ENCODE measurements at places on chromosomes 12 and 14. TPM values are rescaled to one million over a fixed set of nuclear protein-coding genes. Genes with fewer than 3 reads are reported as not detected.
A peak's percentile ranks its signal among the peaks of the same experiment; 100 is the strongest.

DNA sequence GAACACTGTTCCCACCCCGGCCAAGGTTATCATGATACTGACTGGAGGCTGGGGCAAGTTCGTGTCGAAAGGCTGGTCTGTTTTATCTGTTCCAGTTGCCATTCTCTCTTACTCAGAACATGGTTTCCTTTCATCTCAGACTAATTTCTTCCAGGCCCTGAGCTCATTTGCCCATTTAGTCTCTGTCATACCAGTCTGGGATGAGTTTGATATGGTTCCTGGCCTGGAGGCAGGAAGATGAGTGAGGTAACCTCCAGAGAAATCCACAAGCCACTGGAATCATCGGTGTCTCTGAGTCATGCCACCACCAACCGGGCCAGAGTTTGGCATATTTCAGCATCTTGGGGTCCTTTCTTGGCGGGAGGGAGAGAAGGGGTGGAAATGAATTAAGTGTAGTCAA lies 114.7 kb downstream of the NTF3 start:
- DNase-seq, result peak; percentile 89

- DNase-seq, result peak; percentile 6
Observed at GRCh38 chr14:104322531-104323366, 184.4 kb downstream of the KIF26A start.

- DNase-seq, result no peak
Observed at GRCh38 chr12:57654042-57654441, 21.0 kb upstream of the B4GALNT1 start.

GRCh38 chr14:59389936-59390335 lies 75.2 kb downstream of the GPR135 start:
- peak; percentile 6 for DNase-seq

GRCh38 chr12:100899301-100899700 lies 104.7 kb downstream of the ANO4 start:
- no peak for DNase-seq

- no peak for DNase-seq
Observed at GRCh38 chr14:101025131-101025530, 121.6 kb upstream of the RTL1 start.

DNA sequence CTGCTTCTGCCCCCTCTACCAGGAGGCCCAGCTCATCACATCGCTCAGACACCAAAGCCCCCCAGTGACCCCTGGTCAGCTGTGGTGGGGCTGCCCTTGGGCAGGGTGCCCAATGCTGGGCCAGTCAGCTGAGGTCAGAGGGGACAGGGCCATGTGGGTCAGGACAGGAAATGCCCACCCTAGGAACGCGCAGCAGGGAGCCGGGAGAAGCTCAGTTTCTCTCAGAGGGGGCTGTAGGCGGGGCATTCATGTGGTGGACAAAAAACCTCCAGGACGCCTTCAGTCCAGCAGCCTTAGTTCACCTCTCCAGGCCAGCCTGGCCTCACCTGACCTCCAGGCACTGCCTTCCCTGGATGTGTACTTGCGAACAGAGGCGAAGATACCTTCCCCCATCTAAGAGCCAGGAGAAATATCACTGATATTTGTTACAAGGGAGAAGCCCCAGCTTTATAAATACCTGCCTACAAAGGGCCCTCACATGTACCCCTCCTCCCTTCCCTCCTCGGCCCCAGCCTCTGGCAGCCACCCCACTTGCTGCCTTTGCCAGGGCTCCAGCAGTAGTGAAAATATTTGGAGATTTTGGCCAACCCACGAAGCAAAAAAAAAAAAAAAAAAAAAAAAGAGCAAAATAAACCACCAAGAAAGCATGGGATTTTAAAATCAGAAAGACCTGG lies 41.9 kb upstream of the PLEKHG6 start:
- no peak for DNase-seq

DNA sequence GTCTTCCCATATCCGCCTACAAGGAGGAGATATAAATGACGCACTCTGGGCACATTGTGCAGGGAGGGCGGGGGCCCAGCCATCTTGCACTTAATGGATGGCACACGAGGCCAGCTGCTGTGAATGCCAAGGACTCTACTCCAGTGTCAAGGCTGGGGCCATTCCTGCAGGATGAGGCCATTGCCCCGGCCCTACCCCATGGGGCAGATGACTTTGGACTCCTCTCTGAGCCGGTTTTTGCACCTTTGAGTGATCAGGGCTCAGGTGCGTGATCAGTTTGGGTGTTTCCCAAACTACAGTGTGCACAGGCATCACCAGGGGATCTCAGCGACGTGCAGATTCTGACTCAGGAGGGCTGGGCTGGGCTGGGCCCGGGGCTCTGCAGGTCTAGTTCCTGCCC lies 16.1 kb downstream of the MMAB start:
- DNase-seq, result no peak

DNA sequence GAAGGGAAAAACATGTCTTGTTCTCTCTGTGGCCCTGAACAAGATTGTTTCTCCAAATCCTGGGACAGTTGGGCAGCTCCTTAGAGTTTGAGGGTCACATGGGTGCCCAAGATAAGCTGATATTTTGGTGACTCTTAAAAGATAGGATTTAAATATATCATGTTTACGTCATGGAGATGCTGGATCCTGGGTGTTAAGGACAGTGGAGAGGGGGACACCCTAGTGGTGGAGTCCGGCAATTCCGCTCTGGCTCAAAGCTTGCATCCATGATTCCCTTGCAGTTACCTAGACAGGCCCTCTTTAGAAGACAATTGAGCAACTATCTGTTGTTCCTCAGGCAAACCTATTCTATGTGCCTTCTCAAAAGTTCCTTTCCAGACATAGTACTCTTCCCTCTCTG lies 101.8 kb downstream of the CMKLR1 start:
- no peak for DNase-seq

The SERPINA1 gene
- 8.3 TPM for total RNA-seq
